ENCODE measurements at places on chromosomes 5 and 9. TPM values are rescaled to one million over a fixed set of nuclear protein-coding genes. Genes with fewer than 3 reads are reported as not detected.

GRCh38 chr5:82211855-82212572 lies 66.1 kb downstream of the RPS23 start:
- DNase-seq, result no peak

Gene TEK
- not detected for total RNA-seq

- DNase-seq, result no peak
These were observed 10.9 kb upstream of the ZNF366 start for GRCh38 chr5:72518001-72518683.

DNA sequence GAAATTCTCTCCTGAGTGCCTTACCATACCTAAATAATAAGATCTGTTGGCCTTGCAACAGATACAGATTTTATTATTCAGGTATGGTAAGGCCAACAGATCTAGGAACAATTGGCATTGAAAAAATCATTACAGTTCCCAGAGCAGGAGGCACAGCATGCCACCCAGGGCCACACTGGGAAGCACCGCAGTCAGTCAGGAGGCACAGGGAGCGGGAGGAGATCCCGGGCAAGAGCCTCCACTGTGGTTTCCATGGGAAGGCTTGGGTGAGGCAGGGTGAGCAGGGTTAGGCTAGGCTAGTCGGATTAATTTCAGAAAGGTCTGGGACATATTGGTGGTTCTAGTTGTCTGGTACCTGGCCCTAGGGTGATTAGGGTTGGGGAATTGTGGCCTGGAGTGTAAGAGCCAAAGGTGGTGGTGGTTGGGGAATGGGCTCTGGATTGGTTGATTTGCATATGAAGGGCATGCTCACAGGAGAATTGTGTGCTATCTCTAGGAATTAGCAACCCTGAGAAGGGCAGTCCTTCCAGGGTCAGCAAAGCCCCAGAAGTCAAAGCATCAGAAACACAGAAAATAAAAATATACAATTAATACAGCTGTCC lies 111.4 kb downstream of the PDE8B start:
- no peak for DNase-seq

DNA sequence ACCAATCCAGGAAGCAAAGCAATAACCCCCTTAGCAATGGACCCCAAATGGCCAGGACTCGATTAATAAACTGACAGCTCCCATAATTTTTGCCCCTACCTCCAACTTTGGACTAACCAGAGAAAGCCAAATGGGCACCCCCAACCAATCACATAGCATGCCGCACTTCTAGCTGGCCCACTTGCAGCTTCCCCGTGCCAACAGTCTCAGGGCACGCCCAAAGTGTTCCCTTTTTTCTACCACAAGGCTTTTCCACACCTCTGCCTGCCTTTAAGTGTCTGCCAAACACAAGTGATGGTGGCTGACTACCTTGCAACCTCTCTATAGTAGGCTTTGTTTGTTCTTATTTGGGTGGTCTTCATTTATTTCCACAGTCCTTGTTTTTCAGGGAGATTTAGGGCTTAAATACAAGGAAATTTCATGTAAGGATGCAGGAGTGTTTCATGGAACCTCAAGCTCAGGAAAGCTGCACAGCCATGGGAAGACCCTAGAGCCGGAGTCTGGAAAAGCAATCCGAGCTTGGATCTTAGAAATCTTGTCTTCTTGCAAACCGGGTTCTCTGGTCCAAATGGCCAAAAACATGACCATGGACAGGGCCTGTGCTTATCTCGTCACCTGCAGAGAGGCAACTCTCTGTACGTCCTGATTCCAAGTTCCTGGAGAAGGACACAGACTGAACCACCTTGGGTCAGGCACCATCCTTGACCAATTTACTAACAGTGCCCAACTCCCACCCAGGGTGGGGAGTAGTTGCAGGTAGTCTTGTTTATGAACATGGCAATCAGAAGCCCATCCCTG lies 89.2 kb downstream of the THBS4 start:
- no peak for DNase-seq

DNA sequence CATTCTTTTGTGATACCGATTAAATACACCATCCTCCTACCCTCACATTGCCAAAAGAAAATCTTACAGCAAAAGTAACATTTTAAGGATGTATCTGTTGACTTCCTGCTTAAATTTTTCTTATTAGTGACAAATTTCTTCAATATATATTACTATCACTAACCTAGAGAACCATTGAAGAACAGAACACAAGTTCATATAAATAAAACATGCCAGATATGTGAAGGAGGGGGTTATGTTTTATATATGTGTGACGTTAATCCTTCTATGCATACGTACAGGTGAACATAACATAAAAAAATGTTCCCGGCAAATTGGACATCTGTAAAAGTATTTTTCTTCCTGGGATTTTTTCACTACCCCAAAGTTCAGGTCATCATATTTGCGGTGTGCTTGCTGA lies at the start of gene OR13F1:
TSS of gene OR13F1 (plus strand) at position 301 of the 400 bp plus-strand sequence. CDS start at position 301, 0 bp downstream.
- DNase-seq, result no peak

Gene HAVCR1
- total RNA-seq, result 0.89 TPM

Gene C9orf57
- total RNA-seq, result not detected

Gene SLC25A46
- 57.4 TPM for total RNA-seq

DNA sequence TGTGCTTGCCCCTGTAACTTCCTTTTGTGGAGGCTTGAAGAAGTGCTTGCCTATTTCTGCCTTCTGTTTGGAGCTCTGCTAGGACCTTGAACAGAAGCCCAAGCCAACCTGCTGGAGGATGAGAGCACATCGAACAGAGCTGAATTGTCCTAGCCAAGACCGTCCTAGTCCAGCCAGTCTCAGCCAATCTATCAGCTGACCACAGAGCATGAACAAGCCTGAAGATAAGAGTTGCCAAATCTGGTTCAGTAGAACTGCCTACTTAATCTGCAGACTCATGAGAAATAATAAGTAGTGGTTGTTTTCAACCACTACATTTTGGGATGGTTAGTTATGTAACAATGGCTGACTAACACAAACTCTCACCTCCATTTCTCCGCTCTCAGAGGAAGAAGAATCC lies 4.4 kb upstream of the SNX2 start:
- no peak for DNase-seq

Gene LCNL1
- total RNA-seq, result not detected

GRCh38 chr5:81755320-81755719 lies 4.4 kb upstream of the SSBP2 start:
- DNase-seq, result no peak

DNA sequence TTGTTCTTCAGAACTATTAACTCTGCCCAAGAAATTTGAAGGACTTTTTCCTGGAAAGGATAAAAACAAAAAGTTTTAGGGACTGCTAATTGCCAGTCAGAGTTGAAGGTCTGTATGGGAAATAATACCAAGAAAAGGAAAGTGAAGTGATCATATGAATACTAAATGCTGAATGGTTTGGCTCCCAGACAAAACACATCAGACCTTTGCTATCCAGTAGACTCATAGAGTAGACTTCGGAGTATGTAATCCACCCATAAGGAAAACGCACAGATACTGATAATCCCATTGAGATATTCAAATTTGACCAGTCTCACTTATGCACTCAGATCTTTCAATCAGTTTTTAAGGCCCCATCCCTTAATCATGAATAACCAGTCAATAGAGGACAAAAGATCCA lies 319.0 kb upstream of the PTGER4 start:
- DNase-seq, result no peak

GRCh38 chr5:171644536-171644935 lies 141.1 kb upstream of the SMIM23 start:
- DNase-seq, result no peak

DNA sequence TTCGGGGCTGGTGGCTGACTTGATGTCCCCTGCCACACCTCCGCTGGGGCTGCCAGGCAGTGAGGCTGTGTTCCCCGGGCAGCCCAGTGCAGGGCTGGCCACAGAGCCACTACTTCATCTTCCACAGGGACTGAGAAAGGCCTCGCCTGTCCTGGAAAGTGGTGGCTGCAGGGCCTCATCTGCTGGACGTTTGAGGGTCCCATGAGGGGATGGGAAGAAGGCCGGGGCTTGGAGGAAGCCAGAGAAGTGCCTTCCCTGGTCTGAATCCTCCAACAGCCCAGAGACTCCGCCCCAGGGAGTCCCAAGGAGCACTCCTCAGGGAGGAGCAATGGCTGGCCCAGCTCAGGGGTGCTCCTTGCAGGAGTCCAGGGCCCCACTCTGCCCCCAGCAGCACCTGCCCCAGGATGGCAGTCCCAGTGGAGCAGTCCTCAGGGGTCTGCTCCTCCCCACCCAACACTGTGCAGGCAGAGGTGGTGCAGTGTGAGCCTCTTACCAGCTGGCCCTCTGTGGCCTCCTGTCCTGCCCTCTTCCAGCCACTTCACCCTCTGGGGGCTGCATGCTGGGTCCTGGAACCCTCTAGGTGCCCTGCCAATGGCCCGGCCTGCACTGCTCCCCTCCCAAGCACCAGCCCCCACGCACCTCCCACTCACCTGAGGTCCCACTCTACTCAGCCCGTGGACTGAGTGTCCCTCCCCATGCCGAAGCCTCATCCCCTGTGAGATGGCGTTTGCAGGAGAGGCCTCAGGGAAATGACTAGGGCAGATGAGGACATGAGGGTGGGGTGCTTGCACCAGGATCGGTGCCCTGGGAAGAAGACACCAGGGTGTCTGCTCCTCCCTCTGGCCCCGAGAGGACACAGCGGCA lies 47.3 kb upstream of the COL5A1 start:
- no peak for DNase-seq

DNA sequence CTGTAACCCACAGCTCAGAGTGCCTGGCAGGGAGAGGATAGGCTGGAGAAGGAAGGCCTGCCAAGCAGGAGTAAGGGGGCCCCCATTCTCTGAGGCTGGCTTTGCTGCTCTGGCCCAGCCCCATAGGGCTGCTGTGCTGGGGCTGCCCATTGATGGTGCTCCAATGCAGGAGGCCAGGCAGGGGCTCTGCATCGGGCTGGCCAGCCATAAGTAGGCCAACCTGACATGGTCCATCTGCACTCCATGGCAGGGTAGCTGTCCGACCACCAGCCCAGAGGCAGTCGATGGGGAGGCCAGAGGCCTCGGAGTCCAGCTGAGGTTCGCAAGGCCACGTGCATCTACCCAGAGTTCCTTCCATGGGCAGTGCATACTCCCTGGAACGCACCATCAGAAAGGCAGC lies 75.0 kb upstream of the PITX1 start:
- no peak for DNase-seq

- no peak for DNase-seq
These were observed 138.6 kb upstream of the PPP2R2B start for GRCh38 chr5:147017191-147017590.

Gene TCF7
- total RNA-seq, result 66.4 TPM

DNA sequence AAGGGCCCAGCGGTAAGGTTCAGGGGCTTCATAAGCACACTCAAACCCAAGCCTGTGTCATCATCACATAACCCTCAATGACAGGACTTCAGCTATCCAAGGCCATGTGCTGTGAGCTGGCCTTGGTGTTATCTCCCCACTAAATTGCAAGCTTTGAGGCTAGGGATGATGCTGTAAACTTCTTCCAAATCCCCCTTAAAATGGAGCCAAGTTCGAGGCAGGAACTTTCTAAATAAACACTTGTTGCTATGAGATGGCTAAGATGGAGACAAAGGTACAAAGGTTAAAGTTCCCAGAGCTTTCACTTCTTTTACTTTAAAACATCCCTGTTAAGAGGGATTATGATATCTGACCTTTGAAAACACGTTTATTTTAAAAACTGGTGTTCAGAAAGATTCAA lies 123.6 kb downstream of the MYO10 start:
- no peak for DNase-seq

Gene DRD1
- total RNA-seq, result not detected

DNA sequence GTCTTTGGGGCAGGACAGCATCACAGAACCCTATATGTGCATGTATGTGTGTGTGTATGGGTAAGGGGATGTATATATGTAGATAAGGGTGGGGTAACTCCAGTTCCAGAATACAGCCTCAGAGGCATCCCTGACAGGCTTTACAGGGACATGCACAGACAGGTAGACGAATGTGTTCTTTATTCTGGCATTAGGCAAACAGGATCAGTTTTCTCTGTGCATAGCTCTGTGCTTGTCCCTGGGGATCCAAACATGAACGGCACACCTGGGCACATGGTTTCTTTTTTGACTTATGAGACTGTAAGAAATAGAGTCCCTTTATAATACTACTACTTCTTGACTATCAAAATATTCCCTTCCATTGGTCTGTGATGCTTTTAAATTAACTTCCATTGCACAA lies 120.6 kb downstream of the TRIO start:
- DNase-seq, result no peak

DNA sequence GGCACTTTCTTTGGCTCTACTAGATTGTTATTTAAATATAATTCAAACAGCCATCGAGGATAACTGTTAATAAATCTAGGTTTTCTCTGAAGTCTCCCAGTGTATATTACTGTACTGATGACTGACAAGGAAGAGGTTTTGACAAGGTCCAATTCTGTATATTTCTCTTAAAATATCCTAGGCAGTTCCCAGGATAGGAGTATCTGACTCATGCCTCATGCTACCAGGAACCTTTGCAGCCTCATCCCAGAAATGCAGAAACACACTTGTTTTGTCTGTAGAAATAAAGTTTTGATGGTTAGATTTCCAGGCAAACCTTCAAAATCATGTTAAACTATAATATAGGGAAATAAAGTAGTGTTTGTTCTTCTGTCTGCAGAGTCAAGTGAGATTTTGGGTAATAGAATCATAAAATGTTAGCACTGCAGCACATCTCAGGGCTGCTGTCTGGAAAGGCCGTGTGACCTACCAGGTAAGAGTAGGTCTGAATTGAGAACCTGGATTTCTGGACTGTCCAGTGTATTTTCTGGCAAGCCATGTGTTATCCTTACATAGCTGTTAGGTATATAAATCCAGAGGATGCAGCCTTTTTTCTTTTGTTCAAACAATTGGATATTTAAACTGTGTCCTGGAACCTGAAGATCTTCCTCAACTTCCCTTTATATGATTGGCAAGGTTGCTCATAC lies 8.3 kb downstream of the UBE2D2 start:
- no peak for DNase-seq

DNA sequence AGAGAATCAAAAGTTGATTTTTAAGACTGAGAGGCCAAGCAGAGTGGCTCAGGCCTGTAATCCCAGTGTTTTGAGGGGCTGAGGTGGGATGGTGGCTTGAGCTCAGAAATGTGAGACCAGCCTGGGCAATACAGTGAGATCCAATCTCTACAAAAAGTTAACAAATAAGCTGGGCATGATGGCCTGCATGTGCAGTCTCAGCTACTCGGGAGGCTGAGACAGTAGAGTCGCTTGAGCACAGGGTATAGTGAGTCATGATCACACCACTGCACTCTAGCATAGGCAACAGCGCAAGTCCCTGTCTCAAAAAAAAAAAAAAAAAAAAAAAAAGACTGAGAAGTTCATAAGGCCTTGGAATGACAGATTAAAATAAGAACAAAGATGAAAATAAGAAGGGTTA lies 177.2 kb downstream of the TMEM232 start:
- DNase-seq, result no peak

- no peak for DNase-seq
These were observed 1051.3 kb upstream of the DMAC1 start for GRCh38 chr9:8850914-8851313.

All from activated naive CD8-positive, alpha-beta T cell treated with anti-CD3 and anti-CD28 coated beads for 36 hours (primary cell).